T follicular helper cell (primary cell): ENCODE measurements at places on chromosomes 7 and 10.
A peak's percentile ranks its signal among the peaks of the same experiment; 100 is the strongest.

GRCh38 chr7:125512373-125512772 lies 582.7 kb upstream of the POT1 start:
- no peak for DNase-seq

- no peak for DNase-seq
Observed at GRCh38 chr10:116796469-116796868, 52.8 kb upstream of the ENO4 start.

GRCh38 chr7:108303332-108303731 lies 152.9 kb downstream of the NRCAM start:
- no peak for DNase-seq

DNA sequence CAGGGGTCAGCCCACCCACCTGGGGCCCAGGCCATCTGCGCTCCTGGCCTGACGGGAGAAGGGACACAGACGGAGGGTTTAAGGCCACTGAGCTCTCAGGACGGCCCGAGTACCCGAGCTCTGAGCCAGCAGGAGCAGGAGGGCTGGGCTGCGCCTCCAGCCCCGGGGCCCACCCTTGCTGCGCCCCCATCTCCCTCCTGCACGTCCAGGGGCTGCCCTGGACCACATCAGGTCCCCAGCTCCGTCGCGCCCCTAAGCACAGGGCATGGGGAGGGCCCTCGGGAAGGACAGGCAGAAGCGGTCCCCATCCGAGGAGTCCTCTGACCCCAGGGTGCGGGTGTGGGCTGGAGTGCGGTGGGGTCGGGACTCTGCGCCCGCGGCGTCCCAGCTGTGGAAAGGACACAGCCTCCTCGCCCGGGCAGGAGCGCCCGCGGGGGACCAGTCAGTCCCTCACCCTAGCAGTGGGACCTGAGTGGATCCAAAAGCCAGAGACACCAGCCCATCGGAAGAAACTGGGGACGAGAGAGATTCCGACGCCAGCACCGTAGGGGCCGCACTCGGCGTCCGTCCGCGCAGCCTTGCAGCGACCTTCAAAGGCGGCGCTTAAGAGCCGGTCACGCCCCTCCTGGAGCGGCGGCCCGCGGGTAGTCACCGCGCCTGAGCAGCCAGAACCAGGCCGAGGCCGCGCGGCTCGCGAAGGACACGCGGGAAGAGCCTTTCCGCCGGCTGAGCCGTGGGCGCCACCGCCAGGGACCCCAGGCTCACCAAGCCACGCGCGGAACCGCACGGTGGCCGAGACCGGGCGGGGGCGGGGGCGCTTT lies 15.9 kb downstream of the CAMK2B start:
- no peak for DNase-seq

- DNase-seq, result no peak
Observed at GRCh38 chr10:98915911-98916310, 319.7 kb downstream of the HPSE2 start.

DNA sequence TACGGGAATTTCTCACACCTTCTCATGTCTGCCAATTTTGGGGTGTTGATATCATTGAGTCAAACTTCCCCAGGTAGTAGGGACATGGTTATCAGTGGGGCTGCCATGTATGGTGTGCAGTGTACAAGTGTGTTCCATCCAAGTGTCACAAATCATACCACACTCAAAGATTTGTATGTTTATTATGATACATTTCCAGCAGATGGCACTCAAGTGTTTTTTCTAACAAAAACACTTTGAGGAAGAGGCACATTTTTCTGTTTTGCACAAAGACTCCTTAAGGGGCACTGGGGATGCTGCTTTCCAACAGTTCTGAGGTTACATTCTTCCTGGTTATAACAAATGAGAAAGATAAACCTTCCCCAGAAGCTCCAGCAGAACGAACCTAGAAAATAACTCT lies 414.5 kb downstream of the REEP3 start:
- no peak for DNase-seq

- no peak for DNase-seq
Observed at GRCh38 chr10:63886281-63887022, 365.3 kb downstream of the REEP3 start.

DNA sequence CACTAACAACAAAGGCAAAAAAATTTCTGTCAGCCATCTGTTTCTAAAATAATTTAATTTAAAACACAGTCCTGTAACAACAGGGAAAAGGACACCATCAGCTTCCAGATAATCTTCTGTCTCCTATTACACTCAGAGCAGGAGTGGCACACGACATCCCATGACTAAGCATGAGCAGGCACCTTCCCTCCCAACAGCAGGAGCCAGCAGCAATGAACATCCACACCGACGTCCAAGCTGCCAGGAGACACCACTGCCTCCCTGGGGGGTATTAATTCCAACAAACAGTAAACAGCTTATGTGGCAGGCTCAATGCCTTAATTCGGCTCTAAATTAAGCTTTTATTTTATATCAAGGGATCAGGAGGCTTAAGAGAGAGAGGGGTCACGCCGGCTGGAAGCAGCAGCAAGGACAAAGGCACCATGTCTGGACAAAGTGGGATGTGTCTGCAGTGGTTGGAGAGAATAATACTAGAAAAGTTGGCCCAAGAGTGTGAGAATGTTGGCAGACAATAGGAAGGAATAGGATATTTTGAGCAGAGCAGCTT lies 45.7 kb downstream of the KIAA1549 start:
- no peak for DNase-seq

DNA sequence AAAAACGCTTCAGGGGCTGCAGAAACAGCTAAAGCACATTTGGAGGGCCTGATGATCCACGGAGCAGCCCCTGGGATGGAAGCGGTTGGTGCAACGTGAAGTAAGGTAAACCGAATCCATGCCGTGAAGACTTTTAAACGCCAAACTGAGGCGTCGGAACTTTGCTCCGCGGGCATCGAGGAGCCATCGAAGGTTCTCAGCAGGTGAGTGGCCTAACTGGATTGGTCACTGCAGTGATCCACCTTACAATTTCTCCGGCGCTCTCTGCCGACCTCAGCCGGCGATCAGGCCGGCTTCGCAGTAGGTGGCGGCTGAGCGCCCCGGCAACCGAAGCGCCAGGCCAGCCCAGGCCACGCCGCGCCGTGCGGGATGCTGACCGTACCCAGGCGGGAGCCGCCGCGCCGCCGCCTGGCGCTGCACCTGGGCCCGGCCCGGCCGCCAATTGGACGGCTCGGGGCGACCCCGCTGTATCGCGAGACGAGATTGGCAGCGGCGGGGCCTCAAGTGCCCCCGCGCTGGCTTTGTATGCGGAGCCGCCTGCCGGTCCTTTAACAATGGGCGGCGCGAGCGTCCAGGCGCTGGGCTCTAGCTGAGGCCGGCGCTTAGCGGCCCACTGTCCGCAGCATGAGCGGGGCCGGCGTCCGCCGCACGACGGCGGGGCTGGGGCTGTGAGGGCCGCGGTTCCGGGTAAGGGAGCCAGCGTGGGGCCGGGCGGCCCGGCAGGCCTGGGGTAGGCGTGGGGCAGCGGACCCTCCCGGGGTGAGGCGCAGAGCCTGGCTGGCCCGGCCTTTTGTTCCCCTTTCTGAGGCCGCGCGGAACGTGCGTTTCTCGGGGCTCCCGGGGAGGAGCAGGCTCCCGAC lies at the start of gene CCNJ:
CCNJ (plus strand) TSS at position 551 of the 860 bp plus-strand sequence. CDS start 811 bp downstream, outside the sequence.
- DNase-seq, result peak; percentile 74

DNA sequence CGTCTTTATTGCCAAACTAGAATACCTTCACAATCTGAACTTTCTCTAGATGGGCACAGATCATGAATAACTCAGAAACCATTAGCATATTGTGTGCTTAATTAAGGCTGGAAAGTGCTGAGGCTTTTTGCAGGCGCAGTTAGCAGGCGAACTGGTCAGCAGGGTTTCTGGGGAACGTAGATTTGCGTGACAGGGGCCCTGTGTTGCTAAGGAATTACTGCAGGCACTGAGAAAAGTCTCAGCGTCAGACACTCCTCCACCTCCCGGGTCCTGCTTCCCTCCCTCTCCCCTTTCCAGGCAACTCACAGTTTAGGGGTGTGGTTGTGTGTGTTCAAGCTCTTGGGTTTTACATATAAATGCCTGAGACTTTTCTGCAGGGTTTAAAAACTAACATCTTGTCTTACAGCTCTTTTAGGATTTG lies 2.2 kb downstream of the MAP3K8 start:
- no peak for DNase-seq

- no peak for DNase-seq
Observed at GRCh38 chr7:50709151-50709550, 73.5 kb downstream of the GRB10 start.

GRCh38 chr10:70907637-70908405 lies 19.5 kb upstream of the PCBD1 start:
- no peak for DNase-seq

DNA sequence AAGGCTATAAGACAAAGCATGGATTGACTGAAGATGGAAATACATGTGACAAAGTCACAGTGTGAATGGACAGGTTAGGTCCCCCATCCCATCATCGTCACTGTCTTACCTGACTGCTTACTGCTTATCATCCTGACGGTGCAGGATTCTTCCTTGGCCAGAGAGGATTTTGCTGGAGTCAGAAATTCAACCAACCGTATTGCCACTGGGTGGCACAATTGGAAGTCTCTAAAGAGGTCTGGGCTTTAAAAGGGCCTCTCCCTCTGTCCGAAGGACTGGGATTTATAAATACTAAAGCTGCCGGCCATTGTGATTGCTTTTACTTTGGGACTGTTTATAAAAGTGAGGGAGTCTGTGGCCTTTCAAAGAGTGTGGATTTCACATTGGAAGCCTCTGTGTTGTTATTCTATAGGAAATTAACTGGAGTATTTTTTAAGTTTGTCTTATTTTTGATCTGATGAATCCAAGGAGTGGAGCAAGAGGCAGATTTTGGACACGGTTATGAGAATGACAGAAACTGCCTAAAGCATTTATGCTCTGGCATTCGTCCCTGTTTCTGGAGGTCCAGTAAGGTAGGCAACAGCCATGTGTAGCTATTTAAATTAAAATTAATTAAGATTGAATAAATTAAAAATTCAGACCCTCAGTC lies 113.3 kb upstream of the CREB5 start:
- no peak for DNase-seq

- no peak for DNase-seq
Observed at GRCh38 chr7:129574487-129574886, 37.0 kb upstream of the NRF1 start.

GRCh38 chr10:101322266-101323108 lies 31.5 kb upstream of the BTRC start:
- DNase-seq, result no peak

GRCh38 chr10:90665905-90666662 lies 191.8 kb downstream of the HTR7 start:
- no peak for DNase-seq

GRCh38 chr7:149495785-149496641 lies 1.6 kb downstream of the ZNF746 start:
- no peak for DNase-seq

- no peak for DNase-seq
Observed at GRCh38 chr10:113130014-113130641, 180.1 kb downstream of the TCF7L2 start.

DNA sequence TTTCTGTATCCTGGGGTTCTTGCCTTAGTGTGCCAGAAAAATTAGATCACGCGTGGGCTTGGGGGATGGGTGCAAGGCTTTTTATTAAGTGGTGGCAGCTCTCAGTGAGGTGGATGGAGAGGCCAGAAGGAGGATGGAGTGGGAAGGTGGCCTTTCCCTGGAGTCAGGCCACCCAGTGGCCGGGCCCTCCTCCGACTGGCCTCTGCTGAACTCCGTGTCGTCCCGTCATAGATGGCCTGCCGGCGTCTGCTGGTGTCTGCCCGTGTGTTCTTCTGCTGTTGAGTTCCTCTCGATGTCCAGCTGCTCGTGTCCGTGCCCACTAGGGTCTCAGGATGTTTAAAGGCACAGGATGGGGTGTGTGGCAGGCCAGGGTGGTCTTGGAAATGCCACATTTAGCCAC lies 4.0 kb upstream of the ZNF746 start:
- no peak for DNase-seq

GRCh38 chr7:136079478-136079892 lies 102.3 kb upstream of the MTPN start:
- DNase-seq, result no peak

GRCh38 chr7:156628562-156628961 lies 12.0 kb upstream of the RNF32 start:
- no peak for DNase-seq

DNA sequence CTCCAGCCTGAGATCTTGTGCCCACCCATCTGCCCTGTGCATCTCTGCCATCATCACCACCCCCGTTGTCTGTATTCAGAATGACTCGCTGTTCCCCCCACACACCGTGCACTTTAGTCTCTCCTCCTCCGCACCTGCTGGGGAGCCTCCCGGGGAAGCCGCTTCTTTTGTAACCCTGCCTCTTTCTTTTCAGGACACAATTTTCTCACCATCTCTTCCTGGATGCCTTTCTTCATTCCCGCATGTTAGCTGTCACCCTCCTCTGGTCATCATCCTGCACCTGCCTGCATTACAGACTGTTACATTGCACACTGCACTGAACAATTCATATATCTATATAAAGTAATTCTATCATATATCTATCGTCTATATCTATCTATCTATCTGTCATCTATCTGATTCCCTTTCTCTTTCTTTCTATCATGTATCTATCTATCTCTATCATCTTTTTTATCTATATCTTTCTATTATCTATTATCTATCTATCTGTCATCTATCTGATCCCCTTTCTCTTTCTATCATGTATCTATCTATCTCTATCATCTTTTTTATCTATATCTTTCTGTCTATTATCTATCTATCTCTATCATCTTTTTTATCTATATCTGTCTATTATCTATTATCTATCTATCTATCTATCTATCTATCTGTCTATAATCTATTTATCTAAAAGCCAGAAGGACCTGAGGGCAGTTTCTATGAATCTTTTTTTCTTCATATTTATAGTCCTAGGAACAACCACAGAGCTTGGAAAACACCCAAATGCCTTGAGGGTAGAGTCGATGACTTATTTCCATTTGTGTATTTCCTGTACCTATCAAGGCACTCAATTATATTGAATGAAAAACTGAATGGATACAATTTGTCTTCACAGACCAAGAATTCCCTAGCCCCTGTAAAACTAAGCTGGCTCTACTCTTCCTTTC lies 642.5 kb downstream of the ACTR3B start:
- no peak for DNase-seq

DNA sequence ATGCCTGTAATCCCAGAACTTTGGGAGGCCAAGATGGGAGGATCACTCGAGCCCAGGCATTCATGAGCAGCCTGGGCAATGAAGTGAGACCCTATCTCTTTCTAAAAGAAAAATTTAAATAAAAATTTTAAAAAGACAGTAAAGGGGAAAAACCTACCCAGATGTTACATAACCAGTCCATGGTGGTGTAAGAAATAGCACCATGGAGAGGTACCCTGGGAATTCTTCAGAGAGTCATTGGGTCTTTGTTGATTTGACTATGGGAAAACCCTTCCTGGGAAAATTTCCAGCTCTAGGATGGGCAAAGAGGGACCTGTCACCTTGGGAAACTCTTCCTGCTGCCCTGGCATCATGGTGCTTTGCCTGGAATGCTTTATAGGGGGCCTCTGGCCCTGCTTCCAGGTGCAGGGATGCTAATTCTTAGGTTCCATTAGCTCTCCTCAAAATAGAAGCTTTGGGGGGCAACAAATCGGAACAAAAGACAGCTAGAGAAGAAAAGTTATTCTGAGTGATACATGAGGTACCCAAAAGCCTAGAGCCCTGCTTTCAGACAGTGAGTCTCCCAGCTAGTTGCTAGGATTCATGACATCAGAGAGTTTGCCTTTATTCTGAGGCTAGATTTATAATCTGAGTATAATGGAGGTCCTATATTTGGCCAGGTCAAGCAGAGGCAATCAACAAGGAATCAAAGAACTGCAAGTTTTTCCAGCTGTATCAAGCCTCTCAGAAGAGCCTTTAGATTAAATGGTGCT lies 10.1 kb downstream of the CCDC136 start:
- no peak for DNase-seq
